Peyer's patch (tissue), 4 donors: ENCODE measurements at places on chromosomes 7 and 10. TPM values are rescaled to one million over a fixed set of nuclear protein-coding genes. Genes with fewer than 3 reads are reported as not detected.

DNA sequence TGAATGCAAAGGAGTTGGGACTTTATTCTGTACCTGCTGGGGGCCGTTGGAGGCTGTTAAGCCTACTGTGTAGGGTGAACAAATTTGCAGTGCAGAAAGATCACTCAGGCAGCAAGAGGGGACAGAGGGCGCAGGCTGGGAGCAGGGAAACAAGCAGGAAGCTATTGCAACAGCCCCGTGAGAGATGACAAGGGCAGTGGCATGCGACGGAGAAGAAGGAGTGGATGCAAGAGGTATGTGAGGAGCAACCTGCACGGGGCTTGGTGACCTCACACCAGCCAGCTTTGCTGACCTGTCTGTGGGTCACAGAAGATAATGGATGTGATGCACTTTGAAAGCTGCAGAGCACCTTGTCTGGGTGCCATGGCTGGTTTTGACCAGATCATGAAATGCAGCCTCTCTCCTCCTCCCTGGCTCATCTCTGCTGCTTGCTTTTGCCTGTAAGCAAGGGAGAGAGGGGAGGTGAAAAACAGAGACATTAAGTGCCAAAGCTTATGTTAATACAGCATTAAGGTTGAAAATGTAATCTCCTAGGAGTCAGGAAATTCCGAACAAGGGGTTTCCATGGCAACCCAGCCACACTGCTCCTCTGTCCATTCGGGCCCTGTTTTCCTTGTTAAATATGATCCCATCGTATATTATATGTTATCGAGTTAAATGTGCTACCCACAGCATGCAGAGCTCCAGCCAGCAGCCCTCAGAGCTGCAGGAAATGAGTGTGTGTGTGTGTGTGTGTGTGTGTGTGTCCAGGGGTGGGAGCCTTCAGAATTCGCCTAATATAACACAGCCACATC lies 314.3 kb upstream of the ZMIZ1 start:
- DNase-seq = peak; percentile 30
- no peaks in the 10 kb centered on the region for H3K4me1 ChIP-seq
- no peaks in the 10 kb centered on the region for H3K27me3 ChIP-seq
- no peak overlapping the region for H3K4me3 ChIP-seq
- no peak overlapping the region for H3K27ac ChIP-seq

DNA sequence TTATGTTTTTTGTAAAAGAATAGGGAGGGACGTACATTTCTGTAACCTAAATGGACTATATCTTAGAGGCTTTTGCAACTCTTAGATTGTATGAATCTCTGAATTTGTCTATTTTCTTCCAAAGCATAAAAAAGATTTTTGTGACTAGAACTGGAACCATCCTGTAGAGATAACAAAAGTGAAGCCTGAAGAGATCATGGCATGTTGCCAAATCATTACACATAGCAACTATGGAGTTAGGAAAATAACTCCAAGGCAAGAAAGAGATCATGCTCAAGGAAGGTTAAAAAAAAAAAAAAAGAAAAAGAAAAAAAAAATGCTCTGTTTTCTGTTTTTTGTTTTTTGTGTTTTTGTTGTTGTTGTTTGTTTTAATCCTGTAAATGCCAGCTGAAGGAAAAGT lies 567.7 kb upstream of the ZWINT start:
- no peak overlapping the region for H3K4me3 ChIP-seq
- no peaks in the 10 kb centered on the region for H3K4me1 ChIP-seq
- H3K27ac ChIP-seq = no peak overlapping the region
- H3K36me3 ChIP-seq = no peaks in the 10 kb centered on the region
- H3K27me3 ChIP-seq = no peaks in the 10 kb centered on the region
- no peak for DNase-seq

DNA sequence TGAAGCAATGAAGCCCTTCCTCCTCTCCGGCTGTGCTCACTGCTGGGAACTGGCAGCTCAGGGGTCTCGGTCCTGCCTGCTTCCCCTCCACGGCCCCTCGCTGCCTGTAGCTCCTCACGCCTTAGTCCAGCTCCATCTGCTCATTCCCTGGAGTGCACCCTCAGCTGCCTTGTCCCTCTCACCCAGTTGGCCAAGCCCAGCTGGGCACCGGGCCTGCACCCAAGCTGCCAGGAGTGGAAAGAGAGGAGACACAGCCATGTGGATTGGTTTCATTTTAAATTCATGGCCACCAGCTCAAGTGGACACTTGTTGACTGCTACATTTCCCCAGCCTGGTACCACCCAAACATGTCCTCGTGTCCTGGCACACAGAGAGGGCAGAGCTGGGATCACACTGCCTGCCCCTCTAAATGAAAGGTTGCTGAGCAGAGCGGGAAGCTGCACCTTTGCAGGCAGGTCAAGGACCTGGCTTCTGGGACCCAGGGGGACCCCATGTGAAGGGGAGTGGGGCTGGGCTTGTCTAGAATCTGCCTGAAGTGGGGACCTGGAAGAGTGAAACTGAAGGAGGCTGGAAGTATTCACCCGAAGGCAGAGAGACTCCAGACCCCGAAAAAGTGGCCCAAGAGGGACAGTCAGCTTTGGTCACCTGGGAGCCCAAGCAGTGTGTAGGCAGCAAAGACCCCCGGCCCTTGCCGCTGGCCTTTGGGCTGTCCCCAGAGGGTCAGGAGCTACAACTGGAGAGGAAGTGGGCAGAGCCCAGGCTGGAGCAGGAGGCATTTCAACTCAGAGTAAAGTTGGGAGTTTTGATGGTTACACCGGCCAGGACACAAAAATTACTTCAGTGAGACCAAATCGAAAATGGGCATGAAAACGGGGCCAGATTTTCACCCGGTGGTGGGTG lies 15.0 kb upstream of the BNIP3 start:
- H3K4me3 ChIP-seq = no peak overlapping the region
- peak overlapping the region; percentile 75 for H3K27ac ChIP-seq
- no peak for DNase-seq
- H3K27me3 ChIP-seq = no peaks in the 10 kb centered on the region
- H3K4me1 ChIP-seq = no peaks in the 10 kb centered on the region
- H3K36me3 ChIP-seq = no peaks in the 10 kb centered on the region

DNA sequence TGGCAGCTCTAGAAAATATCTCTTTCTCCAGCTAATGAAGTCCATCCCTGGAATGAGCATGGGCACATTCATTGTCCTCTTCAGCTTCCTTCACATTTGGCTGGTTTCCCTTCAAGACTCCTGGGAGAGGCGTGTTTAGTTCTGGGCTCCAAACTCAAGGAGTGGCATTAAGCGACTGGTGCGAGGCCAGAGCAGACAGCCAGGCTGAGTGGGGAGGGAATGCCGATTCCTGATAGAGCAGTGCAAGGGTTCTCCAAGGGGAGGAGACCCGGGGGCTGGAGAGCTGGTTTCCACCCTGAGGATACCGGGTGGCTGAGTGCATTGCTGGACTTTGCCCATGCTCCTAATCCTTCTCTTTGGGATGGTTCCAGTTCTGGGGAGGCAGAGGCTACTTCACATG lies 372.1 kb downstream of the RPS24 start:
- H3K36me3 ChIP-seq = no peaks in the 10 kb centered on the region
- no peak overlapping the region for H3K27ac ChIP-seq
- DNase-seq = no peak
- H3K4me3 ChIP-seq = no peak overlapping the region
- no peaks in the 10 kb centered on the region for H3K27me3 ChIP-seq

GRCh38 chr7:28358423-28358868 lies 53.9 kb upstream of the CREB5 start:
- H3K27ac ChIP-seq = no peak overlapping the region
- no peak overlapping the region for H3K4me3 ChIP-seq
- H3K4me1 ChIP-seq = no peaks in the 10 kb centered on the region
- H3K27me3 ChIP-seq = no peaks in the 10 kb centered on the region
- H3K36me3 ChIP-seq = no peaks in the 10 kb centered on the region

GRCh38 chr10:95536894-95537541 lies 24.2 kb downstream of the SORBS1 start:
- no peak for DNase-seq
- H3K27me3 ChIP-seq = no peaks in the 10 kb centered on the region
- peak overlapping the region; percentile 48 for H3K27ac ChIP-seq
- H3K4me3 ChIP-seq = no peak overlapping the region

GRCh38 chr10:75646218-75646915 lies 214.9 kb downstream of the LRMDA start:
- no peak for DNase-seq
- H3K27ac ChIP-seq = no peak overlapping the region
- no peaks in the 10 kb centered on the region for H3K36me3 ChIP-seq
- no peaks in the 10 kb centered on the region for H3K4me1 ChIP-seq
- H3K4me3 ChIP-seq = no peak overlapping the region

- no peaks in the 10 kb centered on the region for H3K36me3 ChIP-seq
- no peaks in the 10 kb centered on the region for H3K27me3 ChIP-seq
- no peak overlapping the region for H3K4me3 ChIP-seq
- H3K27ac ChIP-seq = no peak overlapping the region
These were observed 1270.9 kb downstream of the TYW1 start for GRCh38 chr7:68267486-68267885.

- no peak for DNase-seq
- H3K36me3 ChIP-seq = no peaks in the 10 kb centered on the region
- H3K4me3 ChIP-seq = no peak overlapping the region
- no peaks in the 10 kb centered on the region for H3K27me3 ChIP-seq
These were observed 66.9 kb downstream of the PTPRE start for GRCh38 chr10:127973791-127974311.

- H3K36me3 ChIP-seq = no peaks in the 10 kb centered on the region
- no peak overlapping the region for H3K4me3 ChIP-seq
- no peak for DNase-seq
- H3K27ac ChIP-seq = no peak overlapping the region
- no peaks in the 10 kb centered on the region for H3K4me1 ChIP-seq
These were observed 19.5 kb downstream of the PRKAG2 start for GRCh38 chr7:151857412-151857811.

GRCh38 chr7:25918731-25919130 lies 233.3 kb upstream of the NFE2L3 start:
- no peak overlapping the region for H3K4me3 ChIP-seq
- H3K4me1 ChIP-seq = no peaks in the 10 kb centered on the region
- no peaks in the 10 kb centered on the region for H3K27me3 ChIP-seq
- no peaks in the 10 kb centered on the region for H3K36me3 ChIP-seq

DNA sequence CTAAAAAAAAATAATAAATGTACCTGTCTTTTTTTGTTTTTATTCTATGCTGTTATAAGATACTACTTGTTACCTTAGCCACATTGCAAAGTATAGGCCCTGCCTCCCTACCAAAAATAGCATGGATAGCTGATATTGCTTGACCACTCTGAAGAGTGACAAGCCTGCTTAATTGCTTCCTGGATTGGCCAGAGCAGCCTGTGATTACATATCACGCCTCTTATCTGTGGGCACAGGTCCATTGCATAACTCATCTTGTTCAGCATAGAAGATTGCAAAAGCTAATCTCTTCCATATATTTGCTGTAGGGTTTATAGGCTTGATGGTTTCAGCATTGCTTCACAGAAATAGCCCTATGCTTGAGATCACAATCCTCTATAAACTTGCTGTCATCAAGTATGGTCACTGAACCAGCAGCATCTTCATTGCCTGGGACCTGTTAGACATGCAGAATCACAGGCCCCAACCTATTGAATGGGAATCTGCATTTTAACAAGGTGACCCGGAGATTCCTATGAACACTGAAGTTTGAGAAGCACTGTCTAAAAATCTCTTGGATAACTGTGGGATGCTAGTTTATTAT lies 280.8 kb upstream of the CDC14C start:
- H3K27ac ChIP-seq = no peak overlapping the region
- H3K36me3 ChIP-seq = no peaks in the 10 kb centered on the region
- no peak for DNase-seq
- no peak overlapping the region for H3K4me3 ChIP-seq
- H3K4me1 ChIP-seq = no peaks in the 10 kb centered on the region

DNA sequence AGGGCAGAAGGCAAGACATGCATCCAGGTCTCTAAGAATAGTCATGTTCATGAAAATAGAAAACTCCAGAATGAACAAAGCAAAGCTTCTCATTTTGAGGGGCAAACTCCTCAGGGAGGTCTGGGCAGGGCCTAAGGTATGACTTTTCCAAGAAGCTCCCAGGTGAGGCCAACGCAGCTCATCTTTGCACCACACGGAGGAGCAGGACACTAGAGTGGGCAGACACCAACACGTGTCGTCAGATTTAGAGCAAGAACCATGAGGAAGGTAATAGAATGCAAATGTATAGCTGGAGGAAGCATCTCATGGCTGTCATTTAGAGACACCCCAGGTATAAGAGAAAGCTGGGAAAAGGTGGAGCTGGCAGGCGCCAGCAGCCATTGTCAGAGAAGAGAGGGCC lies 95.7 kb downstream of the WDFY4 start:
- H3K27ac ChIP-seq = no peak overlapping the region
- no peaks in the 10 kb centered on the region for H3K27me3 ChIP-seq
- H3K4me3 ChIP-seq = no peak overlapping the region
- no peaks in the 10 kb centered on the region for H3K4me1 ChIP-seq

The ZNF853 gene
- 2.0 TPM for total RNA-seq

The ERVW-1 gene
- total RNA-seq = not detected

The GRID2IP gene
- total RNA-seq = not detected

The C10orf71 gene
- not detected for total RNA-seq

The CYP3A7 gene
- not detected for total RNA-seq

The UPK3B gene
- 3.3 TPM for total RNA-seq

The DMBT1 gene
- 225 TPM for total RNA-seq

The AP4M1 gene
- 28.7 TPM for total RNA-seq
